T1000 (cell line): ENCODE measurements at places on chromosomes 5 and 9.
A peak's percentile ranks its signal among the peaks of the same experiment; 100 is the strongest.

- DNase-seq = peak; percentile 68
These were observed 1.2 kb upstream of the MEGF9 start for GRCh38 chr9:120715389-120715924.

DNA sequence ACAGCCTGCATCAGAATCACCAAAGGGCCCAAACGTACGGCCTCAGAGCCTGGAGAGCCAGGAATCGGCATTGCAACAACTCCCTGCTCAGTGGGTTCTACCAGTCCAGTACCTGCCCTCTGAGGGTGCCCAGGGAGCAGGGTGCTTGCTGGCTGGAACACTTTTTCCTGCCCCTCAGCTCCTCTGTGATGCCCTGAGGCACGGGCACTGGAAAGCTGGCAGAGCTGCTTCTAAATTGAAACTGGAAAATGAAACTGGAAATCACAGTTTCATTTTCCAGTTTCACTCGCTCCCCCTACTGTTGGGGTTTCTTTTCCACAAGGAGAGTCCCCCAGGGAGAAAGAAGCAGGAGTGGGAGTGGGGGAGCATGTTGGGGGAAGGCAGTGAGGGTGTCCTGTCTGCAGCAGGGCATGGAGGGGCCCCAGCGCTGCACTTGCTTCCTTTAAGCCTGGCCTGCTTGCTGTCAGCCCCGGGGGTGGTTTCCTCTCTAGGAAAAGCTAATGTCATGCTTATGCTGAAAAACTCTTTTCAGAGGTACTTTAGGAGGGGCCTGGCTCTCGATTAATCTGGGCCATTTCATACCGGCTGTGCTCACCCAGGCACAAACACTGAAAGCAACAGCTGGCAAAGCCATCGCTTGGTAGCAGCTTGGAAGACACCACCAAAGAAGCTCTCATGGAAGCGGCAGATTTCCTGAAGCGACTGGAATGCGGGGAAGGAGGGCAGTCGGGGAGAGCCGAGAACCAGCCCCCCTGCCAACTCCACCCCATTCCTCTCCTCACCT lies 26.2 kb downstream of the IRF1 start:
- DNase-seq = no peak

DNA sequence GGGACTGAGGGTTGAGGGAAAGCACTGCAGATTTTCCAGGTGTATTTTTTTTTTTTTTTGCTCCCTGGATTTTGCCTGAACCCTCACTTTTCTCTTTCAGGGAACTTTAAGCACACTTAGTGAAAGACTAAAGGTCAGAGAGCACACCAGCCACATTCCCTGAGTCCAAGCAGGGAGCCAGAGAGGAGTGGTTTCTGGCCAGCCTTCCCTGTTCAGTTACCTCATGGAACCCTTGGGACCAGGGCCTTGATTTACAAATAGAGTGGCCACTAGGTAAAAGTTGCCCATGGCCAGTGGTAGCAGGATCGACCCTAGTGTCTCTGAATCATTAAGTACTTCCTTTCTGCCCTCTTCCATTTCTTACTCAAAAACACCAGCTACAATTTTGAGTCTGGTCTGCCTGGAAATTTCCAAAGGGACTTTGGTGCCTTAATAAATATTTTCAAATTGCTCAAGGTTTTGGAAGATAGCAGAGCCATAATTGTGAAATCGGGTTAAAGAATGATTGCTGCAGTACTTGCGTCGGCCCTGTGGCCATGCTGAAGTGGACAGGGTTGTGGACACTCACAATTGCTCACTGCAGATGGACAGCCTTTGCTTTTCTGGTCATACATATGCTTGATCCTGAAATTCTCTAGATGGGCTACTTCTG lies 14.5 kb downstream of the PALM2AKAP2 start:
- no peak for DNase-seq

DNA sequence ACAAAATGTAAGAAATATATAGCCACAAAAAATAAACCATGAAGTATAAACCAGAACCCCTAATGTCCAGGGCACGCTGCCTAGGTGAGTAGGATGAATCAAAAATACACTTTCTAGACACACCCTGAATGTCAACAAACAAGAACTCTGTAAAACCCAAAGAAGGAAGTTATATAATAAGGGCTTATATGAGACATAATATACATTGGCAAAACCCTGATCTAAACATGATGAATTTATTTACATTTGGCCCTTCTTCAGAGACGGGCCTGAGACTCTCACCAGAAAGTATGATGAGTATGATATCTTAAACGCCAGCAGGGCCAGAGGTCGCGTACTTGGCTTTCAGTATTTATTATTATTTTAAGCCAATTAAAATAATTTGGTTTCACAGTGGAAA lies 125.1 kb upstream of the FST start:
- DNase-seq = no peak

GRCh38 chr5:178831049-178831448 lies 28.7 kb upstream of the ZNF354B start:
- DNase-seq = no peak

DNA sequence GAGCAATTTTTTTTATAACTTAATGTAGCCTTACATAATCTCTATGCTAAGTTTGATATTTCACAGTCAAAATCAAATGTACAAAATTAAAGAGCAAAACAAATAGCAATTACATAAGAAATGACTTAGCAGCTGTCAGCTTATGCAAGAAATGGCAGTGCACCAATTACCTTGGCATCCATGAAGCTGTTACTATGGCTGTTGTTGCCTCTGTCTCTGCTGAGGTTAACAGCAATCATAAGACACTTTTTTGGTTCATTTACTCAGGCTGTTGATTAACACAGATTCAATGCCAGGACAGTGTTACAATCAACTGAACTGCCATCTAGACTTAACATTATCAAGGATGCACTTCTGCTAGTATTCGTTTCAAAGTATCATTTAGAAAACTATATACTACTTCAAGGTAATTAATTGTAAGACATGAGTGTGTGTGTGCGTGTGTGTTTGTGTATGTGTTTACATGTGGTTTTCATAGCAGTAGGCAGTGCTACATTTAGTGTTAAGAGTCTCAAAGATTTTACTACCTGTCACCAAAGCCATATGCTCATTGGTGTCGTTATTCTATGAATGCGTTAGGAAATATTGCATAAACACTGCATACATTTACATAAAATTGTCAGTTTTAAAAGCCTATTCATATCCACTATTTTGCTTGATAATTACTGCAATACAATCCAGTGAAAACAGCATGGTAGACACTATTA lies 1084.2 kb upstream of the COX7C start:
- no peak for DNase-seq

GRCh38 chr9:113690055-113690740 lies 185.9 kb upstream of the ZNF618 start:
- no peak for DNase-seq

DNA sequence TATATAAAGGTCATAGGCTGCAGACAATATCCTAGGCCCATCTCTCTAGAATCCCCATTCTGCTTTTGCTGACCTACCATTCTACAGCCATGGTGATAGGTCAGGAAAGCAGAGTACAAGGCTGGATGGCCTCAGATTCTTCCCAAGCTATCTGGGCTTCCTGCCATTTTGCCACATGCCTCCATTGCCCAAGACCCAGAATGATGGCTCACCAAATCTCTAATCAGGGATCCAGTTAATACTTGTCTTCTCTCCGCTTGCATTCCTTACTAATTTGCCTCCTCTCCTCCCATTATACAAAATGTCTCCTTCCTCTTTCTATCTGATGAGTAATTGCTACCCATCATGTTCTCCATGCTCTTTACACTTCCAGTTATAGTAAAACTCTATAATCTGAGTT lies 22.7 kb upstream of the NDUFS4 start:
- DNase-seq = no peak

GRCh38 chr5:127571314-127572131 lies 54.1 kb downstream of the PRRC1 start:
- no peak for DNase-seq

DNA sequence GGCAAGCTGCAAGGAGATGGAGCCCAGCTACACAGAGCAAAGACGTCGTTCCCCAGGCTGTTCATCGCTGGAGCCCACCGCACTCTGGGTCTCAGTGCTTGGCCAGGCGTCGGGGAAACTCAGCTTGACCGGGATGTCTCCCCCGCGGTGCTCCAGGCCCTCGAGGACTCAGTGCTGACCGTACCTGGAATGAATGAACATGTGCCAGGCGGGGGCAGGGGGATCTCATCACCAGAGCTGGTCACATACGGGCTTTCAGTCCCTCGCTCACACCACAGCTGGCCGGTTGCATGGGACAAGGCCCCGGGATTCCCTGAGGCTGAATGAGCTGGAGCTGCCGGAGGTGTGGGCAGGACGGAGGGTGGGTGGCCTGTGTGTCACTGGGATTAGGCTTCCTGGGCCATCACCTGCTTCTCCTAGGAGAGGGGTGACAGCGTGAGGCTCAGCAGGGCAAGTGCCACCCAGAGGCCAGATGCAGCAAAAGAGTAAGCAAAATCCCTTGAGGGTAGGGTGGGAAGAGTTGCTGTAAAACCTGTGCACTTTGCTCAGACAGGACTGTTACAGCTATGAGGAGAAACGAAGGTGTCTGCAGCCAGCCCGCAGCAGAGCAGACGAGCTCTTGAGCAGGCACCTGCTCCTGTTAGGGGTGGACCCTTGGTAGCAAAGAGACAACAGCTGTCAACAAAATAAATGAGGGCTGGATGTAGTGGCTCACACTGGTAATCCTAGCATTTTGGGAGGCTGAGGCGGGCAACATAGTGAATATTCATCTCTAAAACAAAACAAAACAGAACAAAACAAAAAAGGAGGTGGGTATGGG lies 70.7 kb upstream of the RAPGEF1 start:
- DNase-seq = no peak

DNA sequence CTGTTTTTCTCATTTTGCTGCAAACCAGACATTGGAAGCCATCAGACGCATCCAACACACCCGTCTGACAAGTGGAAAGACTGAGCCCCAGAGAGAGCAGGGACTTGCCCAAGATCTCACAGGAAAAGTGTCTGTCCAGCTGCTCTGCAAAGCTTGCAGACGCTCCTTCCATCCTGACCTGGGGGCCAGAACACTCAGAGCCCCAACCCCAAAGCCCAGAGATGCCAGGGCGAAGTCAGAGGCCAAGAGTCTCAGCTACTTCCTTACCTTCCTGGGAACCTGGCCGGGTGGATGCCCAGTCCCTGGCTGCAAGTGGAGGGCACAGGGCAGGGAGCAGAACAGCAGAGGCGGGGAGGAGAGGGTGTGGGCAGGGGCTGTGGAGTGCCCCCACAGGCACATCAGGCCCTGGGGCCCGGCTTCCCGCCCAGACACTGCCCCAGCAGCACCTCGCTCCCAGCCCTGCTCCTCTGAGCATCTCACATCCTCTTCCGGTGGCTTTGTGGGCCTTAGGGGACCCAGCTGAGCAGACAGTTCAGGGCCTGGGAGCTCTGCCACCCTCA lies 9.7 kb upstream of the RALGDS start:
- no peak for DNase-seq

GRCh38 chr5:178502401-178503100 lies 87.6 kb downstream of the COL23A1 start:
- DNase-seq = no peak

- DNase-seq = no peak
These were observed 684 bp upstream of the JMY start for GRCh38 chr5:79235261-79235633.
